D721Med (cell line): ENCODE measurements at places on chromosomes 5 and 9.

GRCh38 chr9:129885670-129886106 lies 50.4 kb downstream of the USP20 start:
- DNase-seq = peak; percentile 65

DNA sequence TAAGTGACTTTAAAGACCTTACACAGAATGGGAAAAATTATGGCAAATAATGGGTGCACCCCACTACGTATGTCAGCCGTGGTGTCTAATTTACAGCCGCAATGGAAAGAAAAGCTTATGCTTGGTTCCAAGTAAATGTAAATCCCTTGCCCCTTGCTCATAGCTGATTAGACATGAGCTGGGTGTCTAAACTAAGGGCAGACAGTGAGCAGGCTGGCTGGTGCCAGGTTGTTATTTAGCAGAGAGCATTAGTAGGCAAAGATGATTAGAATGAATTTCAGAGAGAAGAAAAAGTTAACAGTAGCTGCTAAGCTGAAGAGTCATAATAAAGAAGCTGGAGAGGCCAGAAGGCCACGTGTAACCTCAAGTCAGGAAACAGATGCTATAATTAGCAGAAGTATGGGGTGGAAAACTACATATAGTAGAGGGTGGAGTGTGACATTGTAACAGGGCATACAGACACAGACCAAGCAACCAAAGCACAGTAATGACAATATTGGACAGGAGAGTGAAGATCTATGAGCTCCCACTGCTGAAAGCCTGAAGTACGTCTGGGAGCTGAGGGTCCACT lies 257.7 kb downstream of the MCTP1 start:
- no peak for DNase-seq

DNA sequence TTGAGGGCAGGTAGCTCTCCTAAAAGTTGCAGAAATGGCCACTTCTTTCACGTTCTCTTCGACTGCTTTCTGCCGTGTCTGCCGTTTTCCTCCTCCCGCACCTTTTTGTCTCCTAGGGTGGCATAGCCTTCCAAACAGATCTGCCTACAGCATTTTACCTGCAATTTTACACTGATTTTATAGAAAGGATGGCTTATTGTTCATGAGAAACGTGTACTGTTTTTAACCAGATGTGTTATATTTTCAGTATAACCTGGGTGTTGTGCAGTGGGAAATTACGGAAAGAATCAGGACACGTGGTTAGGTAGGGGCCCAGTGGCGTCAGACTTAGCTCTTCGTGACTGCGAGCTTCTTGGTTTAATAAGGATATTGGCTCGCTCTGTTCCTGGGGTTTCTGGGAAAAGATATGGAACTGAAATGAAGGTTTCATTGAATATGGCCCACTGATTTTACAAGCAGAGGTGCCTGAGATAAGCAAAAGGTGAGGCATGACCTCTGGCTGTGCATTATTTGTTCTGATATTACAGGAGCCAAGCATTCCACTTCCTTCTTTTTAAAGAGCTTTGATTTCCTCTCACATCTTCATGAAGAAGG lies 43.7 kb upstream of the PRSS3 start:
- DNase-seq = no peak

DNA sequence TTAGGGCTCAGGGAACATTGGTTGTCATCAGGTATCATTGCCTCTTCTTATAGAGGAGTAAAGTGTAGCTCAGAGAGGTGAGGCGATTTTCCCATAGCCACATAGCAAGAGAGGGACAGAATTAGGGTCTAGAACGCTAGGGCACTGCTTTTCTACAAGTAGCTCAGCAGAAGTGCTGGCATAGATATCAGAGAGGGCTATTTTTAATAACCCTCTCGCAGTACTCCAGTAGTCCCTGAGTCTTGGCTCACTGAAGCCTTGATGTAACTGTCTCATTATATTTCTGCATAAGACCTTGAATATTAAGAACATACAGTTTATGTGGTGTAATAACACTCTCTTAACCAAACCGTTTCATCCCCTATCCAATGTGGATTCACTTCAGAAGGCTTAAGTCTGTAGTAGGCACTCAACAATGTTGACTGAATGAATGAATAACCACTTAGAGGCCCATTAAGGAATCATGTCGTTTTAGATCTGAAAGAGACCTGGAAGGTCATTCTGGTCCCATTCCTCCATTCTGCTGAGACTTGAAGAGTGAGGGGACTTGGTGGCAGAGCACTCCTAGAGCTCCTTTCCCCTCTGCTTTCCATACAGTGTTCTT lies 4.7 kb upstream of the FRMPD1 start:
- DNase-seq = no peak

DNA sequence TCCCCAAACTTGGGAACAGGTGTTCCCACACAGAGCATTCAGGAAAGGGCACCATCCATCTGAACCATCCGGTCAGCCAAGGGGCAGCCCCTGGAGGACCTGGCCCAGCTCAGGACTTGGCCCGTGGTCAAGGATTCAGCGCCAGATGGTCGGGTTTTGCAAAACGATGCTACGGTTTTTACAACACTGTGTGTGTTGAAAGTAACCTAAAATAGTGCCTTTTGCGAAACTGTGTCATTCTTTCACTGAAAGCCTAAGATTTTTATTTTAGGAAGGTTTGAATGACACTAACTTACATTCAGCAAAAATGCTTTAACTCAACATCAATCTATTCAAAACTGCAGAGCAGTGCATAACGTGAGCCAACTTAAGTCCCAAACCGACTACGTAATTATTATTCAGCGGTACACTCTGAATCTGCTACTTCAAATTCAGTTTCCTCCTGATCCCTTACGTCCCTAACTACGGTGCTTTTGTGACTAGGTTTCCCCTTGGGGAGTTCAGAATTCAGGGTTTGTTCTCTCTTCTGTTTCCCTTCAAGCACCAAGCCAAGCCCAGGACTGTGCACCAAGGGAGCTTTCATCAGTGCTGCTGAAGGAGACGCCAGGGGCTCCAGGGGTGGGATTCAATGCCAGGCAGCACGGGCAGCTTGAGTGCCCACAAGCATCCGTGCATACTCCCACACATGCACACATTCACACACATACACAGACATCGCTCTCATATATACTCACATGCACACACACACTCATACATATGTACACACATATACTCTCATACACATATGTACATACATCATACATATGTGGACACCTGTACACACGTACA lies 25.8 kb downstream of the LPCAT1 start:
- DNase-seq = no peak

DNA sequence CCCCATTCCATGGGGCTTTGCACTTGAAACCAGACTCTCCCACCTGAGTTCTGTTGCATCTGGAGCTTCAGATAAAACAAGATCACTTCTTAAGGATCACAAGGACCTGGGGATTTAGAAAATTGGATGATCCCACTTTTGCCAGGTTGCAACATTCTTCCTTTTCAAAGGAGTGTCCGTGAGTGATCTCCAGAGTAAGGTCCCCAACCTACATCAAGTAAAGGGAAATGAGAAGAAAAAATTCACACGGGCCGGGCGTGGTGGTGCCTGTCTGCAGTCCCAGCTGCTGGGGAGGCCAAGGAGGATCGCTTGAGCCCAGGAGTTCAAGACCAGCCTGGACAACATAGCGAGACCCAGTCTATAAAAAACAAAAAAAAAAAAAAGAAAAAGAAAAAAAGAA lies 41.2 kb upstream of the COL5A1 start:
- no peak for DNase-seq

DNA sequence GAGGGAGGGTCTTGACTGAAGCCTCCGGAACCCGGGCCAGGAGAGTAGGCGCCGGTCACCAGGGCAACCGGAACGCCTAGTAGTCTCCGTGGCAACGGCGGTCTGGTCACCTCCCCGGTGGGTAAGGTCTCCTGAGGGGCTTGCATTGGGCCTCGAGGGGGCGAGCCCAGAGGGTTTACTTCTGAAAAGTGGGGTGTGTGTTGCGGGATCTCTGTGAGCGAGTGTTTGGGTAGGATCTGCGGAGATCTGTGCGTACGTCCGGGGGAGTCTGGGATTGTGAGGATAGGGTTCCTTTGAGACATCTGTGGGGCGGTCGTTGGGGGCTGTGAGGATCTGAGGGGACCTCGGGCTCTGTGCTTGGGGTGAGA lies at the start of gene FAM221B:
FAM221B (minus strand) TSS at position 17 of the 368 bp plus-strand sequence. CDS start 2,571 bp downstream, outside the sequence.
- no peak for DNase-seq
